Endodermal cell (in vitro differentiated cells): ENCODE measurements at places on chromosomes 6 and 20. TPM values are rescaled to one million over a fixed set of nuclear protein-coding genes. Genes with fewer than 3 reads are reported as not detected.
A peak's percentile ranks its signal among the peaks of the same experiment; 100 is the strongest.

Gene MYLK4
- 0.18 and 0.32 TPM in 2 replicates for total RNA-seq

- no peak for DNase-seq
Measured at GRCh38 chr6:89650579-89650978, 12.0 kb upstream of the LYRM2 start.

Gene CALHM5
- 0.17 to 0.18 TPM in 2 of 3 replicates, not detected in the other for total RNA-seq

- DNase-seq: no peak
Measured at GRCh38 chr6:3041606-3042005, 26.7 kb upstream of the RIPK1 start.

DNA sequence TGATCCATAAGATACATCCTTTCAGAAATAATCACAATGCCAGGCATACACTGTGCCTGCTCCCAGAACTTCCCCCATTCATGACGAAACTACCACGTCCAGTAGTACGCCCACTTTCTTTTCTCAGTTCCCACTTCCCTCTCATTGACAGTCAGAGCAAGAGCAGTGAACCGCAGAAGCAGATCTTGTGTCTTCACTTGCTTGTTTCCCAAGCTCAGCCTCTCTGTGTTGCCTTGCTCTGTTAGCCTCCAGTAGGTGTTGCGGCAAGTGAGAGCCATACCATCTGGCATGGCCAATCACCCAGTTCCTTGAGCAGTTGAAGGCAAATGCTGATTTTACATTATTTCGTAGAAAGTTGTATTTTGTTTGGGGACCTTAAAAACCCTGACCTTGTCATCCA, 11.7 kb downstream of the UST start:
- DNase-seq: no peak

DNA sequence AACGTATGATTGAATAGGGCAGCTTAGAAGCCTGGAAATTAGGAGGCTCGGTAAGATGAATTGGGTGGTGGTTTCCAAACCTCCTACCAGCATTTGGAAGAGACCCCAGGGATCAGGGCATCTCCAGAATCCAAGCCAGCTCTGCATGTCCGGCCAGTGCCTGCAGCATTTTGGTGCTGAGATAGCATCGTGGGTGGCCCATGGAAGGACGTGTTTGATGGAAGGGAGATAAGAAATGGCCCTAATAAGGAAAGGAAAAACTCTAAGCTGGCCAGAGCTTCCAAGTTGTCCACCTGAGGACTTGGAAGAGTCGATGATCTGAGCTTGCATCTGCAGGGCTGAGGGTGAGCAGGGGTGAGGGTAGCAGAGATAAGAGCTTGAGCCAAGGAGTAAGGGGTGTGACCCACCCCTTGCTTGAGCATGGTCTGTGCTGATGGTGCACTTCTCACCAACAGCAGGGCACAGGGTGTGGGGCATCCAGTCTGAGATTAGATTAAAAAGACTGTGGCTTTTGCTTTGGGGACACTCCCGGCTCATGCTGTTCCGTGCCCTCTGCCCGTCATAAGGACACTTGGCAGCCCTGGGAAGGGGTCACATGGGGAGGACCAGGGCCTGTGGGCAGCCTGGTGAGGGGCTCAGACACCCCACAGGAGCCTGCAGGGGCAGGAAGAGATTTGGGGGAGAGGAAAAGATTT, 213.2 kb downstream of the ERMARD start:
- peak; percentile 19 for DNase-seq

Gene POLH
- total RNA-seq: 17.0 to 19.6 TPM (median 18.8 TPM) in 3 replicates

GRCh38 chr6:161890832-161891297, 617.0 kb upstream of the AGPAT4 start:
- DNase-seq: no peak
